ENCODE measurements at places on chromosomes 4 and X.

GRCh38 chr4:140358281-140358680 is 15.2 kb upstream of the SCOC start:
- DNase-seq, result no peak

GRCh38 chr4:41679991-41680390 is 68.5 kb downstream of the PHOX2B start:
- no peak for DNase-seq

- peak; percentile 10 for DNase-seq
Observed at GRCh38 chrX:49155900-49156837, 6.4 kb upstream of the MAGIX start.

DNA sequence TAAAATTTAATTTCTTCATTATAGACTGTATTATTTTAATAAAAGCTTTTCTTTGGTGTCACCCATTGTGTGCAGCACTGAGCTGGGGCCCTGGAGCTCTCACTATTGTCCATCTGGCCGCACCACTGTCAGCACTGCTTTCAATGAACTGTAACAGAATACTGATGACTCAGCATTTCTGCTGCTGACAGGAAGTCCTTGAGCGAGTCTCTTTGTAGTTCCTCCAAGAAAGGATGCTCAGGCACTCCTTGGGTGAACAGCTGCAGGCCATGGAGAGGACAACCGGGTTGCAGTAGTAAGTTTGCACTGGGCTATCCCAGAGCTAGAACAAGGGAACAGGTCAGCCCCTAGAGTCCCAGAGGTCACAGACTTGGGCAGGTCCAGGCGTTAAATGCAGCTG is 81.6 kb downstream of the SORBS2 start:
- DNase-seq, result no peak

DNA sequence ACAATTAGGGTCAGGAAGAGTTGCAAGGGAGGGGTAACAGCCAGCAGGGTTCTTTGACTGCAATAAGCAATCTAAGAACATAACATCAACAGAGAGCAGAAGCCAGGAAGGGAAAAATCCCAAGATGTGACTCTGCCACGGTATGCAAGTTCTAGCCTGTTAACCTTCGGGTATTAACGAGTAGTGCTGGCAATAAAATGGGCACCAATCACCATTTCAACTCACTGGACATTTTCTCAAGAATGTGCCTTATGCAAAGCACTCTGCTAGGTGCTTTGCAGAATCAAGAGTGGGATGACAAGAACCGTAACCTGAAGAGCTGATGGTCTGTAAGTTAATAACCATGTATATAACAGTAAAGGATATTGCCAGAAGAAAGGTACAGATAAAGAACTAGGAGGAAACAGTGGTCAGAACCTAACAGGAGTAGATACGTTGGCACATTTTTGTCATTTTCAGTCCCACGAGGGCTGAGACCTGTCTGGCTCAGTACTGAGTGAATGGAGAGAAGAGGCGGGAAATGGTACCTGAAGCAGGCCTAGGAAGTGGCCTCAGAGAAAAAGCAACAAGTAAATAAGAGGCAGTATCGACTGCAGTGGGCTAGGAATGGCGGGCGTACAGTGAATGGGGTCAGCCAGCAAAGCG is 2.7 kb downstream of the ELOVL6 start:
- DNase-seq, result no peak

DNA sequence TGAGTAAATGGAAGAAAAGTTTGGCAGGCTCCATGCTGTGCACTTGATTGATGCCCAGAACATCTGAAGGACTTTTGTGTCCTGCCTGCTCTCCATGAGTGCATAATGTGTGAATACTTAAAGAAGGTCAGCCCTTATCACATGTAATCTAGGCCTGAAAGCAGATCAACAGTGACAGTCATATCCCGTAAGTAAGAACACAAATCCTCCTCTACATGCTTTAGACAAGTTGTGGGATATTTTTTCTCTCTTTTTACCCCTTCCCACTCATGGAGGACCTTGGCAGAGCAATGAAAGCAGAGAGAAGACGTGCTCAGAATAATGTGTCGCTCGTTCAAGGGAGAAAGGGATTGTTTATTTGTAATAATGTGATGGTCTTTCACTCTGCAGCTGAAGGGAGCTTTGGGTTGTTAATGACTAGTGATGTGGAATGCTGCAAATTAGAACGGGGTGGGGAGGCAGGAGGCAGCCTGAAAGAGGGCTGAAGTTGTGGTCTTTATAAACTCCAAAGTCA is 286.6 kb downstream of the BMPR1B start:
- no peak for DNase-seq

DNA sequence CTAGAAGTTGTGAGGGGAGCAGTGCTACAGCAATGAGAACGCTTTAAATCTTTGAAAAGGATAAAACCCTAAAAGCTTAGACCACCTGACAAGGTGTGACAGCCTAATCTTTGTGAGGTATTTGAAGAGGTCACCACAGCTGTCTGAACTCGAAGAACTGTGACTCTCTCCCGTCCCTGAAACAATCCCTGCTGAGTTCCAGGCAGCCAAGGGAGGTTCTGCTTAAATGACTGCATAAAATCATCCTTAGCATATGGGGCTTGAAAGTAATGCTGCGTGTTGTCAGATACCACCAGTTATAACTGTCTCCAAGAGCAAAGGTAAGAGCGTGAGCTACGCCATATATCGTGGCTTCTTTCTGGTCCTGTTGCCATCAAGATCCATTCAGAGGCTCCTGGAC is 696.3 kb downstream of the PCDH7 start:
- no peak for DNase-seq

DNA sequence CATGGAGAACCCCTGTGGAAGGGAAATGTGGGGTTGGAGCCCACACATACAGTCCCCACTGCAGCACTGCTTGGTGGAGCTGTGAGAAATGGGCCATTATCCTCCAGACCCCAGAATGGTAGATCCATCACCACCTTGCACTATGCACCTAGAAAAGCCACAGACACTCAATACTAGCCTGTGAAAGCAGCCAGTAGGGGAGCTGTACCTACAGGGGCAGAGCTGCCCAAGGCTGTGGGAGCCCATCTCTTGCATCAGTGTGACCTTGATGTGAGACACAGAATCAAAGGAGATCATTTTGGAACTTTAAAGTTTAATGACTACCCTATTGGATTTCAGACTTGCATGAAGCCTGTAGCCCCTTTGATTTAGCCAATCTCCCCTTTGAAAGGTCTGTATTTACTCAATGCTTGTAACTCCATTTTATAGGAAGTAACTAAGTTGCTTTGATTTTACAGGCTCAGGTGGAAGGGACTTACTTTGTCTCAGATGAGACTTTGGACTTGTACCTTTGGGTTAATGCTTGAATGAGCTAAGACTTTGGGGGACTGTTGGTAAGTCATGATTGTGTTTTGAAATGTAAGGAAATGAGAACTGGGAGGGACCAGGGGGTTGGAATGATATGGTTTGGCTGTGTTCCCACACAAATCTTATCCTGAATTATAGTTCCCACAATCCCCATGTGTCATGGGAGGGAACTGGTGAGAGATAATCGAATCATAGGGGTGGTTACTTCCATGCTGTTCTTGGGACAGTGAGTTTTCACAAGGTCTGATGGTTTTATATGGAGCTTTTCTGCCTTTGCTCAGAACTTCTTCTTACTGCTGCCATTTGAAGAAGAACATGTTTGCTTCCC is 352.6 kb downstream of the INPP4B start:
- DNase-seq, result no peak

DNA sequence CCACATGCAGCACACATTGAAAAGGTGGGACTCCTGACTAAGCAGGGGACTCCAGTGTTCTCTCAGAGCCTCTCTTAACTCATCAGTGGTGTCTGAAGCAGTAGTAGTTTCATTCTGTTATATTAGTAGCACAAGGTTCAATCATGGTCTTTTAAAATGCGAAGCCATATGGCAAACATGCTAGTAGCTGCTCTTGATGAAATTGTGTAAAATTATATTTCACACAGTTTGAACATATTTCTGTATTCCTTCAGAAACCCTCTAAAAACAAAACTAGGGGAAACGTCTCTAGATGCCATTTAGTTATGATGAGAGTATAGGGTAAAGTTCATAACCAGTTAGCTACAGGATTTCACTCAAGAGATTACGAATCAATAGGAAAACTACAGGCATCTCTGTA is 176.9 kb downstream of the DCTD start:
- no peak for DNase-seq

DNA sequence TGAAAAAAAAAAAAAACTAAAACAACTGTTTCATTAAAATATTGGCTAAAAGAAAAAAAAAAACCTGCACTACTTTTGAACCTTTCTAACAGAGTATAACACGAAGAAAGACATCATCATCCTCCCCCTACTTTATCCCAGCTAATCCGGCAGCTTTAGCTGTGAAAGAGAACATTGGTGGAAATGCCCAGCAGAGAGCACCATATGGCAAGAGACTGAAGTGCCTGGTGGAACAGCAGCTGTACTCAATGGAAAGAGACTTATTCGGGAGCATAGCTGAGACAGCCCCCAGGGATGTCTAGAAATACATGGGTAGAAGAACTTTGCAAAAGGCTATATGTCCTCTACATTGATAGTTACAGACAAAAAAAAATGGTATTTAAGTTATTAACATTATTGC is 30.3 kb downstream of the STPG2 start:
- DNase-seq, result no peak

GRCh38 chr4:98006060-98006459 is 137.2 kb downstream of the STPG2 start:
- DNase-seq, result no peak

DNA sequence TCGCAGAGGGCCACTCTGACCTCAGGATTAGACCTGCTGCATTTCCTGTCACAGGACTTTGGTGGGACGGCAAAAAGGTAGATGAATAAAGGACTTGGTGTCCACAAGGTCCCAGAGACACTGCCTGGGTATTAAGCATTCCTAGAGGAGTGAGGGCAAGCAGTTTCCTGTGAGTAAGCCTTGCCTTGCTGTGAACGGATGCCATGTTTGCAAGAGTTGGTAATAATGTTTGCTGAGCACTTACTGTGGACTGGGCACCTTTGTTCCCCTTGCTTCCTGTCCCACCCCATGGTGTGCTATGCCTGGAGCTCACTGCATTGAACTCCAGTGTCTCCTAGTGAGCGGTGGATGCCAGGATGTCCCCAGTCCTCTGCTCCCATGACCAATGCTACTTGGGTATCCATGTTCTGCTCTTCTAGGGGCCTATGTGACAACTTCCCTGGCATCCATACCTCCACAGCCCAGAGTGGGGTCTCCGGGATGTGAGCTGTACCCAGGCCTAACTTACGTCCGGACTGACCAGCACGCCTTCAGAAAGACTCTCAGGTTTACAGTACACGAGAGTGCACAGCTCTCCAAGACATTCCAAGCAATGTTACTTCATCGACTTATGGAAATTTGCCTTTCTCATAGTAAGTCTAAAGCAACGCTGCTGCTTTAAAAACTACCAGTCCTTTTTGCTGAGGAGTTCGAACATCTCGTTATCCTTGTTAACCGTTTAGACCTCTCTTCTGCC is 95.5 kb upstream of the MSX1 start:
- DNase-seq, result no peak

GRCh38 chr4:115944146-115944905 is 830.9 kb upstream of the NDST4 start:
- DNase-seq, result no peak

- no peak for DNase-seq
Observed at GRCh38 chr4:4838936-4839810, 20.3 kb upstream of the MSX1 start.

DNA sequence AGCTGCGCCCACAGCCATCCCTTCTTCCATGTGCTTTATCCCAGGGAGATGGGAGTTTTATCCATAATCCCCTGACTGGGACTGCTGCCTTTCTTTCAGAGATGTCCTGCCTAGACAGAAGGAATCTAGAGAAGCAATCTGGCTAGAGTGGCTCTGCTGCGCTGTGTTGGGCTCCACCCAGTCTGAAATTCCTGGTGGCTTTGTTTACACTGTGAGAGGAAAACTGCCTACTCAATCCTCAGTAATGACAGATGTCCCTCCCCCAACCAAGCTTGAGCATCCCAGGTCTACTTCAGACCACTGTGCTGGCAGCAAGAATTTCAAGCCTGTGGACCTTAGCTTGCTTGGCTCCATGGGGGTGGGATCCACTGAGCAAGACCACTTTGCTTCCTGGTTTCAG is 116.9 kb upstream of the AR start:
- no peak for DNase-seq

GRCh38 chrX:138034136-138034535 is 468.2 kb downstream of the ZIC3 start:
- no peak for DNase-seq
